Mucosa of gallbladder (tissue), 1 donor: ENCODE measurements at places on chromosomes 2 and 18. TPM values are rescaled to one million over a fixed set of nuclear protein-coding genes. Genes with fewer than 3 reads are reported as not detected.

The EPG5 gene
- total RNA-seq = 25.7 TPM

DNA sequence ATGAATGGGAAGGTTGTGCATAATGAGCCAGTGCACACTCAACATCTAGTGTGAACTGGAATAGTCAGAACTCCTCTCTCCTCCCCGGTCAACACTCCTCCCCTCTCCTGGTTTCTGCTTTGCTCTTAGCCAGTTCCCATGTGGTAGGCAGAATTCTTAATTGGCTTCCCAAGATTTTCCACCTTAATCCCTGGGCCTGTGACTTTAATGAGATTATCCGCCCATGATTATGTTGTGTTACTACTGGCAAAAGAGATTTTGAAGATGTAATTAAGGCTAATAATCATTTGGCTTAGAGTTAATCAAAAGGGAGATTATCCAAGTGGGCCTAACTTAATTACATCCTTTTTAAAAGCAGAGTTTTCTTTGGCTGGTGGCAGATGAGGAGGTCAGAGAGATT, 34.2 kb upstream of the REV1 start:
- DNase-seq = no peak

The DSG1 gene
- 0.89 TPM for total RNA-seq

The LRATD1 gene
- total RNA-seq = 33.4 TPM

DNA sequence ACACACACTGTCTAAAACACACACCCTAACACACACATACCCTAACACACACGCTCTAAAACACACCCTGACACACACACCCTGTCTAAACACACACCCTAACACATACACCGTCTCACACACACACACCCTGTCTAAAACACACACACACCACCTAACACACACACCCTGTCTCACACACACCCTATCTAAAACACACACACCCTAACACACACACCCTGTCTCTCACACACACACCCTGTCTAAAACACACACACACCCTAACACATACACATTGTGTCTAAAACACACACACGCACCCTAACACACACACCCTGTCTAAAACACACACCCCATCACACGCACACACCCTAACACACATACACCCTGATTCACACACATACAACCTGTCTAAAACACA, 54.1 kb downstream of the HDAC4 start:
- no peak for DNase-seq

GRCh38 chr2:237201461-237202287, 116.0 kb downstream of the COPS8 start:
- peak; percentile 55 for DNase-seq

DNA sequence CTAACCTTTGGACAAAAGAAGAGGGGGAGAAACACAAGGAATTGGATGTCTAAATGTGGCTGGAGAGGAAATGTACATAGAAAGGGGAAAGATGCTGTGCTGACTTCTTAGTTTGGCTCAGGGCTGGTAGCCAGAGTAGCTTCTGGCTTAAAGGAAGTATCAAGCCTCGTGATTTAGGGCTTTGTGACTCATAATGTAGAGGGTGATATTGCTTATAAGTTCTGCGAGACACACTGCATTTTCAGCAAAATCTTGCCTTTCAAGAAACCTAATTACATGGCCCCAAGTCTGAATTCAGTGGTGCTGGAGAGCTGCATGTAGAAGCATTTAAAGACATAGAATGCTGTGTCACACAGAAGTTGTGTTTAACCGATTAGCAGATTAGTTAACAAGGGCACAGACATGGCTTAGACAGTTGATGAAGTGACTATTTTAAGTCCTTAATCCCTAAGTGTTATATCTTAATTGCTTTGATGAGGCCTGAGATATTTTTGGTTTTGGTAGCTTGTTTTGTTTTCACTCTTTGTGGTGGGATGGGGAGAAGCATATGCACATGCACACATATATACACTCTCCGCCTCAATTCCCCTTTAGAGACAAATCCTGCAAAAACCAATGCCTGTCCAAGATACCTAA, 66.4 kb downstream of the EPAS1 start:
- no peak for DNase-seq

DNA sequence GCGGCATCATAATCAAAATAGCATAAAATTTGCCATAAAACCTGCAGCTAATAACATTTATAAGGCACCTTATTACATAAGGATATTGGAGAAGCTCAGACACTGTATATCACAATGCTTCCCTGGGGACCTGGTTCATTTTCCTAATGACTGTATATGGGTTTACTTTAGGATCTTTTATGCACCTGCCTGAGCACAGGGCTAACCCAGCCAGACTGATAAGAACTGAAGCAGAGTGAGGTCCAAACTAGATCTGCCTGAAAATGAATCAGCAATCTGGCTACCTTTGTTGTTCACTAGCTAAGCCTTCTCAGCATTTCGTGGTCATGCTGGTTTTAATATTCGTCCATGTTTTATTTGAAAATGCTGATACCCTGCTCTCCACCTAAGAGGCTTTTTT, 1922.3 kb upstream of the CELF4 start:
- DNase-seq = no peak

The STON1 gene
- total RNA-seq = 30.7 TPM

GRCh38 chr2:52429171-52429570, 1338.4 kb upstream of the CHAC2 start:
- DNase-seq = no peak

- DNase-seq = no peak
Observed at GRCh38 chr2:187509667-187510417, 44.4 kb downstream of the TFPI start.

The PPP1R1C gene
- total RNA-seq = 8.8 TPM

The PRKAG3 gene
- not detected for total RNA-seq

The ASXL3 gene
- 12.2 TPM for total RNA-seq

- DNase-seq = no peak
Observed at GRCh38 chr2:217095511-217096205, 235.8 kb upstream of the TNP1 start.

- no peak for DNase-seq
Observed at GRCh38 chr2:151760139-151760650, 25.9 kb upstream of the NEB start.

GRCh38 chr2:240585681-240586197, 795 bp upstream of the CAPN10 start:
- no peak for DNase-seq

The NIFK gene
- total RNA-seq = 27.8 TPM

- no peak for DNase-seq
Observed at GRCh38 chr2:182330451-182331305, 96.2 kb downstream of the PDE1A start.

The VPS54 gene
- total RNA-seq = 22.9 TPM

GRCh38 chr2:45661828-45662227, 10.4 kb downstream of the PRKCE start:
- no peak for DNase-seq

- no peak for DNase-seq
Observed at GRCh38 chr2:232162187-232162586, 200.7 kb downstream of the DIS3L2 start.

- DNase-seq = no peak
Observed at GRCh38 chr2:128949360-128949759, 630.7 kb upstream of the HS6ST1 start.

DNA sequence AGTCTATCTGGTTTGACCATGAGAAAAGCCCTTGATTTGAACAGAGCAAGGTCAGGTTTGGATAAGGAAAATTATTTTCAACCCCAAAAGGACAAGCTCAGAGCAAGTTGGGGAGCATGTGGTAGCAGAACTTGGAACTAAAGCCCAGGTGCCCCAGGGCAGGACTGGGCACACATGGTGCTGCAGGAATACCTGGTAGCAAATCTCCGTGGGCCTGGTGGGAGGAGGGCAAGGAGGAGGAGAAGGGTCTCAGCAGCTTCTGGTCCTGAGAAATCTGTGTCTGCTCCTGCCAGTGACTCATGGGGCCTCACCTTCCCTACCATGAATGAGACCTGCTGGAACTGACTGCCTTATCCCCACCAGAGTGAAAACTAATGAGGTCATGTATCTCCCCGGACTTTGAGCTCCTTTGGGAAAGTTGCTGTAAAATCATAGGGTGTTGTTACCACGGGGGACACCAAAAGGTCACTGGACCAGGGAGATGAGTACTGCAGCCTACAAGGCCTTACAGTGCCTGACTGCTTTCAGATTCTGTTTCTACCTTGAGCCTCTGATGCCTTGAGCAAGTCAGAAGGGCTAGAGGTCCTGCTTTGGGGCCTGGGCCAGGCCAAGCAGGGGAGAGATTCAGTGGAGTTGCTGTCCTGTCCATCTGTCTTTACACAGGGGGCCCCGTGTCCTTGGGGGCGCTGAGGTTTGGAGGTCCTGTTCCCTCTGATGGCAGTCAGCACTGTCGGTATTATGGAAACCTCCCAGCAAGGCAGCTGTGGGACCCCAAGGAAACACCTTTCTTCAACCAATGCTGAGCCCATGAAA, 304.0 kb downstream of the MYCN start:
- no peak for DNase-seq

GRCh38 chr2:227482638-227483340, 10.8 kb downstream of the AGFG1 start:
- no peak for DNase-seq

- no peak for DNase-seq
Observed at GRCh38 chr2:108918156-108918874, 70.7 kb downstream of the EDAR start.

GRCh38 chr2:231900486-231900942, 25.7 kb downstream of the NPPC start:
- peak; percentile 76 for DNase-seq

The PDE11A gene
- 2.8 TPM for total RNA-seq

GRCh38 chr2:39403311-39403710, 33.8 kb downstream of the MAP4K3 start:
- no peak for DNase-seq

DNA sequence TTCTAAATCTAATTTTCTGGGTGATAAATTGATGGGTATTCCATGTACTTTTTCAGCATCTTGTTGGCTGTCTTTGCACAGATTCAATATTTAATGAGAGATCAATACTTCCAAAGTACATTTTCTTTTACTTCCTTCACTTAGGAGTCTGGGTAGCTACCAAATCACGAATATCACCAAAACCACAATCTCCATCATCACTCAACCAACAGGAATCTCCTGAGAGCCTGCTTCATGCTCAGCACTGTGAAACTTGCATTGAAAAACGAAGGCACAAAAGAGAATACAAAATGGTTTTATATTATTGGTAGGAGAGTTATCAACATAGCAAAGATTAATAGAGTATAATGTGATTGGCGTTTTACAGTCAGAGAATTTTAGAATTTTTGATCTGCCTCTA, 261.5 kb upstream of the DSEL start:
- DNase-seq = no peak
